ENCODE measurements at places on chromosomes 1 and 21.
A peak's percentile ranks its signal among the peaks of the same experiment; 100 is the strongest.

GRCh38 chr1:45243476-45244343 is 37.3 kb upstream of the ZSWIM5 start:
- DNase-seq = peak; percentile 45

DNA sequence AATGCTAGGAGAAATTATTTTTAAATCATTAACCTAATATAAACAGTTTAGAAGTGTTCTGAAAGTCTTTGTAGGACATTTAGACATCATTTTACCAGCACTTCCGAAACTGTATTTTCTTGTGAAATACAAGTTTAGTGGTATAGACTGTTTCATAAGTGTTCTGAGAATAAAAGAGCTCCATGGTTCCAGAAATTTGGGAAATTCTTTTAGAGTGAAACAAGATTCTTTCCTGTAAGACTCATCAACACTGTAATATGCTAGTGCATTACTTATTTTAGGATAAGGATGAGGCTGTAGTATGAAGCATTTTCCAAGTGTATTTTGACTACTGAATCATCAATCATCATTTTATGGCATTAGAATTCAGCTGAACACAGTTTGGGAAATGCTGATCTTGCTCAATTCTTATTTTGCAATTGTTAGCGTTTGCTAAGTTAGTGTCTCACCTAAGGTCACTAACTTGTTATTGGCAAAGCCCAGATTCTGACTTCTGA is 73.4 kb downstream of the CEP350 start:
- peak; percentile 95 for DNase-seq

DNA sequence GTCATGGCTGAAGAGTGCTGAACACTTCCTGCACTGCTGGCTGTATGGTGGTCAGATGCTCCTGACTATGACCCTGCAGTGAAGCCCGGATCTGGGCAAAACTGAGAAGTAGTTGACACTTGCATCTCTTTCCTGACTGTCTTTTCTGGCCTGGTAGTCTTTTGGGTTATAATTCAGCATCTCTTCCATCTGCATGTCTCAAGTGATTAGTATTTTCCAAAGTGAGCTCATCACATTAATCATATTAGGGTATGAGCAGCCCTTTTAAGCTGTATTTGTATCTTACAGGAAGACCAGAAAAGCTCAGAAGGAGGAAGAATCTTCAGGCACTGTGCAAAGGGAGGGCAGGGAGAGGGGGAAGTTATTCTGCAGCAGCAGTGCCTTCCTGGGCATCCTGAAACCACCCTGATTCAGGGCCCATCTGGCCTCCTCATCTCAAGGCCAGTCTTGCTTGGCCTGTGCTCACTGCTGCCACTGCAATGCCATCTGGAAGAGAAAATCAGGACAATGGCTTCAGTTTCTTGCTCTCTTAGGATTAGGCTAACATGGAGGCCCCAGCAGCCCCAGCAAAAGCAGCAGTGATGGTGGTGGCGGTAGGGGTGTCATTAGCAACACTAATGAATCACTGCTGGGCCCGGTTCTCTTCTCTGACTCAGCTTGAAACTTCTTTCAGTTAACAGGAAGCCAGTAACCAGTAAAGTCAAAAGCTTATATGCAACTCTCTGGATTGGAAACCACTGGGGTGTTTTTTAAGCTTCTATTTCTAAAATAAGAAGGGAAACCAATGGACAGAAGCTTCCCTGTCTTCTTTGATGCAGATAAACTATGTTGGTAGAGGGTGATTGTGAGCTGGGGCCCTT is 63.3 kb upstream of the WDR26 start:
- DNase-seq = peak; percentile 92

DNA sequence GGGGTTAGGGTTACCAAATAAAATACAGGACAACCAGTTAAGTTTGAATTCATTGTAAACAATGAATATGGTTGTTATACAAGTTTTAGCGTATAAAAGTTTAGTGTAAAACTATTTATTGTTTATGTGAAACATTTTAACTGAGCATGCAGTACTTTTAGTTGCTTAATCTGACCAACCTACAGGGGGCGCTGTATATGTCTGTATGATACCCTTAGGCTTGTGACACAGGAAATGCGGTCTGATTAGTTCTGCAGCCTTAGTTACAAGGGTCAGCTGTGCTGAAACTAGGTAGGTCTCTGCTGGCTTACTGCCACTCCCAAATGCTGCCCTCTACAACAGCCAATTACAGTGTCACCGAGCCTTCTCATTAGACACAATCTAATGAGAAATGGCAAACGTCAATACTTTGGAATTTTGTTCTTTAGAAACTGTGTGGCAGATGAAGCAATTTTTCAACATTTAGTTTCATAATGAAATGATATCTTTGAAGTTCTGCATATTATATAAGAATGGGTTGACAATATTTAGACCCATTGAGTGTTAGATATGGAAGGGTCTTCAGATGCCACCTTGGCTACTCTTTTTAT is 56.2 kb downstream of the NTNG1 start:
- peak; percentile 13 for DNase-seq

- DNase-seq = no peak
Observed at GRCh38 chr21:32088471-32088870, 190.4 kb downstream of the MIS18A start.

Measured in HCEC 1CT (cell line).